ENCODE measurements at places on chromosomes 7 and 10.
A peak's percentile ranks its signal among the peaks of the same experiment; 100 is the strongest.

GRCh38 chr7:81140775-81141174 lies 221.9 kb upstream of the SEMA3C start:
- no peak for DNase-seq

DNA sequence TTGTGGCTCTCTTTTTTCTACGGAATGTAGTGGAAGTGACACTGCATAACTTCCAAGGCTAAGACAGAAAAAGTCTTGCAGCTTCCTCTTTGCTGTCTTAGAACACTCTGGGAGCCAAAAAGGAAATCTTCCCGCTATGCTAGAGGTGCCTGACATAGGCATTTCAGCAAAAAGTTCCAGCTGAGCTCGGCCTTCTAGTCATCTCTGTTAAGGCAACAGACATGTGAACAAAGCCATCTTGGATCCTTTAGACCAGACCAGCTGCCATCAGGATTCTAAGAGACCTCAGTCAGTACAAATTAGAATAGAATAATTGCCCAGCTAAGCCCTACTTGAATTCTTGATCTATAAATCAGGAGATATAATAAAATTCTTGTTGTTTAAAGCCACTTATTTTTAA lies 16.3 kb upstream of the COL1A2 start:
- no peak for DNase-seq

GRCh38 chr7:74587435-74588126 lies 69.9 kb upstream of the GTF2I start:
- peak; percentile 57 for DNase-seq

DNA sequence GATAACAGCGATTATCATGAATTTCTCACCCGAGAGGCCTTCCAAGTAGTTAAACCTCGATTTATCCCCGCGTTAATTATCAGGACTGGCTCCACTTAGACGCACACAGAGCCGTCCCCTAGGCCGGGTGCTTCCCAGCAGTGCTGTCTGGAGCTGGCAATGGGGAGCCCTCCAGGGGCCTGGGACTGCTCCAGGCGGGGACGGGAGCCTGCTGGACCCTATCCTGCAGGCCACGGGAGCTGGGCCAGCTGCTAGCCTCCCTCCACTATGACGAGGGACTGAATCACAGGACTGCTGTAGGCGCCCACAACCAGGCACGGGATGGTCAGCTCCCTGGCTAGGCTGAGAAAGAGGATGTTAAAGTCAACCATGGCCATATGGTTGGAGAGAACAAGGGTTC lies 229.1 kb downstream of the ELFN1 start:
- DNase-seq, result no peak

DNA sequence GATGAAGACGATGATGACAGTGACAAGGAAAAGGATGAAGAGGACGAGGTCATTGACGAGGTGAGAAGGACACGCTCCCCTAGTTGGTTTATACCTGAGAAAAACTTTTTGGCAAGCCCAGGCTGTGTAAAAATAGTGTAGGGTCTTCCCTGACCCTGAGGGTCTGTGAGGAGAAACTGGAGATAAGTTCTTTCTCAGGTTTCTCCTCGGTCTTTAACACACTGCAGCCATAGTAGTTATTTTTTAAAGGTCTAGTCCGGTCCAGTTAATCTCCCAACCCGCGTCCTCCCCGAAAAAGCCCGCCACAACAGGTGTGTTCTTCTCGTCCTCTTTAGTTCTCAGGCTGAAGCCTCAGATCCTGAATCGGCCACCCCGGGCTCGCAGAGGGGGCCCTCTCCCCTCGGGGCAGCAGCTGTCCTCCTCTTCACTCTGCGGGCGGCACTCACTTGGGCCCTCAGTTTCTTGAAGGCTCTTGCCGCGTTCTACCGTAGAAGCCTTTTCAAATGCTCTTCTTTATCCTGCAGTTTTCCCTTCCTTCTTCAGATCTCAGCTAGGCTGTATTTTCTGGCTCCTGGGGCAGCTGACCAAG lies 411 bp downstream of the BCCIP start:
- no peak for DNase-seq

DNA sequence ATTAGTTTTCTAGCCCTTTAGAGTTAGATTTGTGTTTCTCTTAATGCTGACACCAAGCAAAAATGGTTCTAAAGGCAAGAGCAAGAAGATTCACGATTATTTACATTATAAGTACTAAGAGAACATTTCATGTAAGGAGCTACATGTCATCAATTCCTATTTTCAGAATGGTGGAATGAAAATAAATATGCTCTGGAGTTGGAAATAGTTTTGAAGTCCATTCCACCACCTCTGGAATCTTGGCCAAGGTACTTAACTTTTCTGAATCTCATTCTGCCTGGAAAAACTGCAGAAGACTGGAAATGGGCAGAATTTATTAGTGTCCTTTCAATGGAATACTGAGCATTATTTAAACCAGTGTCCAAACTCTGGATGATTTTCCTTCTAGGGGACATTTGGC lies 125.1 kb upstream of the RAB11FIP2 start:
- no peak for DNase-seq

DNA sequence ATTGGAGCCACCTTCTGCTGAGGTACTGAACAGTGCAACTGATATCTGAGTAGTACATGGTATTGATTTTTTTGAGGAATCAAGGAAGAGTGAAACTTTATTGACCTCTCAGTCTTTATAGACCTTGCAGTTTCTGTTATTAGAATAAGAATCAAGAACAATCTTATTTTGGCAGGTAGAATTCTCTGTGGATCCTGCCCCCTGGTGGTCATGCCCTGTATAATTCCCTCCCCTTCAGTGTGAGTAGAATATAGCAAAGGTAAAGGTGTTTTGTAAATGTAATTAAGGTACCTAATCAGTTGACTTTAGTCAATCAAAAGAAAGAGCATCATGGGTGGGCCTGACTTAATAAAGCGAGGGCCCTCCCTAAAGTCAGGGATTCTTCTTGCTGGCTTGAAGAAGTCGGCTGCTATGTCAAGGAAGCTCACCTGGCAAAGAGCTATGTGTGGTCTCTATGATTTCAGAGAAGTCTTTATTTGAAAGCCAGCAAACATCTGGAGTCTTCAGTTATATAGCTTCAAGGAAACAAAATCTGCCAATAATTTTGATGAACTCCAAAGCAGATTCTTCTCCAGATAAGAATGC lies 142.8 kb downstream of the LSM5 start:
- DNase-seq, result no peak

DNA sequence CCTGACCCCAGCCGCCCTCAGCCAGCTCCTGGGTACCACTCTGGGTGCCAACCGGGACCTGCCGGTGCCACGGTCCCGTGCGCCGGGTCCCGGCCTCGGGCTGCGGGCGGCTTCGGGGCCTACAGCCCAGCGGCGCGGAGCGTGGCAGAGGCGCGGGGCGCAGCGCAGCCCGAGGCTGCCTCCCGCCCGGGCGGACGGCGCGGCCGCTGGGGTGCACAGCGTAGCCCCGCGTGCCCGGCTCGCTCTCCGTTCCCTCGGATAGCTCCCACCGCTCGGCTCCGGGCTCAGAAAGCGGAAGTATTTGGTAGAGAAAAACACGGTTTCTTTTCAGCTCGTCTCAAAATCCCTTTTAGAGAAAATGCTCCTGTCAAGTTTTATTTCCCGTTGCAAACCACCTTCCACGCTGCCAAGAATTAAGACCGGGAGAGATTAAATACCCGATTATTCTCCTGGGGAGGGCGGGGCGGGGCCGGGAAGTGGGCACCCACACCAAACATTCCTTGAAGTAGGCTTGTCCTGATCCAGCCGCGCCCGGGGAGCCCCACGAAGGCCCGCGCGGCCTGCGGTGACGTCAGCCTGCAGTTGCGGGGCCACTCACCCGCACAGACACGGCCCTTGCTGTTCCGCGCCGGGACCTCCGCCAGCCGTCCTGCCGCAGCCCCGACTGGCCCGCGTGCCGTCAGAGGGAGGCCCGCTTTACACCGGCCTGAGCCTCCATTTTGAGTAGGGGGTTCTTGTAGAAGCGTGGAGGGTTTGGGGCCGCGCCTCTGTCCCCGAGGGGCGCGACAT lies 7.2 kb downstream of the HOXA13 start:
- no peak for DNase-seq

GRCh38 chr7:157462840-157463239 lies 126.0 kb downstream of the DNAJB6 start:
- no peak for DNase-seq
